ENCODE measurements at places on chromosomes 13 and 19.

DNA sequence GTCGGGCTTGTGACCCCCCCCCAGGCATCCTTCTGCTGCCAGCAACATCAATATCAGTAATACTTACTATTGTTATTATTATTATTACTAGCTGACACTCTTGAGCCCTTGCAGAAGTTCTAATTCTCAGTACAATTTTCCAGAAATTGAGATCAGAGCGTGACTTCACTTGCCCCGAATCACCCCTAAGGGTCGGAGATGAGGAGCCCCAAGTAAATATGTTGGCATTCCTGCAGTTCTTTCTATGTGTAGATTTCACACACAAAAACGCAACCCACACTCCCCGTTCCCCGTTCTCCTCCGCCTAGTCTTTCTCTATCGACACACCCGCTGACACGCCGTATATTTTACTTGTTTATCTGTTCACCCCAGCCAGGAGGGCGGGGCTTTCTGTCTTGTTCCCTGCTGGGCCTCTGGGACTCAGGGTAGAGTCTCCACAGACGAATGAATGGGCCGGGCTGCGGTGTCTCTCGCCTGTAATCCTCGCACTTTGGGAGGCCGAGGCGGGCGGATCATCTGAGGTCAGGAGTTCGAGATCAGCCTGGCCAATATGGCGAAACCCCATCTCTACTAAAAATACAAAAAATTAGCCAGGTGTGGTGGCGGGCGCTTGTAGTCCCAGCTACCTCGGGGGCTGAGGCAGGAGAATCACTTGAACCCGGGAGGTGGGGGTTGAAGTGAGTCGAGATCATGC is 14.7 kb downstream of the TLE5 start:
- no peak for DNase-seq

DNA sequence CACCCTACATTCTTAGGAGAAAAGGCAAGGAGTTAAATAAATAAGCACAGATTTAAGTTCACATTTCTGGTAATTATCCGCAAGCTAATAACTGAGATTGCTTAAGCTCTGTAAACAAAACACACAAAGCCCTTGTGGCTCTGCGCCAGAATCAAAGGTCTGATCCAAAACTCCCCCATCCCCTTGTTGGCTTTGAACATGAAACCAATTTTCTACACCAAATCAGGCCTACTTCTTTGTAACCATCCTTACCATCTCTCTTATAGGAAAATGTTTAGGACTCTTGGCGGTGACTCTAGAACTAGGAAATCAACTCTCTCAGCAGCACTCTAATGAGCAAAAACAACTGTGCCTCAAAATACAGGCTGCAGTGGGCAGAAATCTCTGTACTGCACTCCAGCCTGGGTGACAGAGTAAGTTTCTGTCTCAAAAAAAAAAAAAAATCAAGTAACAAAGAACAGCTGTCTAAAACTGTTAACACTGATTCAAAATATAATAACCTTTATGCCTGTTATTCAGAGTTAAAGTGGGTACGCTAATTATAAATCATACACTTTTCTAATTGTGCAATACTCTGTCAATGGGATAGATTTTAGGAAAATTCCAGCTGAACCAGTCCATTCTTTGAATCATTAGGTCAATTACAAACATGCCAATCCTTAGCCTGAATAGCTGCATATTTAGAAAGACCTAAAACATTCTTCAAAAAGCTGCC is 25.8 kb downstream of the ABCC4 start:
- no peak for DNase-seq

- DNase-seq, result no peak
Observed at GRCh38 chr19:41427647-41428480, 690 bp upstream of the B3GNT8 start.

DNA sequence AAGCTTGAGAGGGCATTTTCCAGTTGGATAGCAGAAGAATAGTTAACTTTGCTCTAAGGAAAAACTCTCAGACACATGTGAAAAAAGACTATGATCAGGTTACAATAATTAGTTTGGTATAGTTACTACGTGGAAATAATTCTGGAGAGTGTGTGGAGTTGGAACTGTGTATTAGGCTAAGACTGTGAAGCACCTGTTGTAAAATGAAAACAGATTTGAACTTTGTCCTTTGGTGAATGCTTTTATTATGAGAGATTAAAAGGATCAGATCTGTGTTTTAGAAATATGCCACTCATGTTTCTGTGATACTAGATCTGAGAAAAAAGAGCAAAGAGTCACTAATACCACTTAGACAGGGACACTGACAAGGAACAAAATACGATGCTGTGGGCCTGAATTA is 807.5 kb upstream of the ATXN8OS start:
- DNase-seq, result no peak

- no peak for DNase-seq
Observed at GRCh38 chr13:39765801-39766463, 110.5 kb downstream of the COG6 start.

DNA sequence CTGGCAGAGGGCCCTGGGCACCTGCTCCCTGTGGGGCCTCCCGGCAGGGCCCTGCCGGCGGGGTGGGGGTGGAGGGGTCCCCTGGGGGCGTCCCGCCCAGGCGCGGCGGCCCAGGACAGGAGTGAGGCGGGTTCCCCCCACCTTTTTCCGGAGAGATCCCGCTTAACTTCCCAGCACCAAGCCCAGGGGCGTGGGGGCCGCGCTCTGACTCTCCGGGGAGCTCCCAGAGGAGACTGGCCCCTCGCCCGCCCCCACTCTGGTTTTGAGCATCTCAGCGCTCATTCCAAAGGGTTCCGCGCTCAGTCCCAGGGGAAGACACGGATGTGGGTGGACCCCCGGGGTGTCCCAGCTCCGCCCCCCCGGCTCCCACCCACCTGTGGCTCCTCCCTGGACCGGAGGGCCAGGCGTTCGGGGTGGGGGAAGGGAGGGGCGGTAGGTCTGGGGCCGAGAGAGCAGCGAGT is 476 bp downstream of the C2CD4C start:
- DNase-seq, result no peak

DNA sequence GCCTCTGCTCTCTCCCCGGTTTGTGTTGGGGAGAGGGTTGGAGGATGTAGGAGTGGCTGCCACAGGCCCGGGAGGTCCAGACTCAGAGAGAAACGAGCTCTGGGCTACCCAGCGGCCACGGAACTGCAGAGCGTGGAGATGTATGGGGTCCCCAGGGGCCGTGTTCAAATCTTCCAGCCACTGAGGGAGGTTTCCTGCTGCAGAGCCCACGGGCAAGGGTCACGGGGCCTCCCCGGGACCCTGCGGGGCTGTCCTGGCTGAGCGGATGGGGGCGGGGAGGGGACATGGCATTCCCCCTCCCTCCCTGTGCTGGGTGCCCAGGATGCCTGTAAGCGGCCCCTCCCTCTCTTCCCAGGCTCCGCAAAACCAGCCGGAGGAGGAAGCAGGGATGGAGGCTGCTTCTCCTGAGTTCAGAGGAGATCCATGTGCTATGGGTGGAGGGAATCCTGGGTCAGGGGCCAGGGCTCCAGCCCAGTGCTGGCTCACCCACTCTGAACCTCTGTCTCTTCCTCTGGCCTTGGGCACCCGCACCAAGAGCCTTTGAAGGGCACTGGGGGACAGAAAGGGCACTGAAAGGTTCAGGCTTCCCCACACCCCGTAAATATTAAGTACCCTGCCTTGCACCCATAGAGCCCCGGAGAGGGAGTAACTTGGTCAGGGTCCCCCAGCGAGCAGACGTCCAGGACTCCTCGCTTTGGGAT is 22.6 kb downstream of the SMIM24 start:
- no peak for DNase-seq

GRCh38 chr13:106867249-106867648 is 299.3 kb upstream of the ARGLU1 start:
- DNase-seq, result no peak

GRCh38 chr13:65677906-65678305 is 1552.2 kb downstream of the PCDH9 start:
- no peak for DNase-seq

DNA sequence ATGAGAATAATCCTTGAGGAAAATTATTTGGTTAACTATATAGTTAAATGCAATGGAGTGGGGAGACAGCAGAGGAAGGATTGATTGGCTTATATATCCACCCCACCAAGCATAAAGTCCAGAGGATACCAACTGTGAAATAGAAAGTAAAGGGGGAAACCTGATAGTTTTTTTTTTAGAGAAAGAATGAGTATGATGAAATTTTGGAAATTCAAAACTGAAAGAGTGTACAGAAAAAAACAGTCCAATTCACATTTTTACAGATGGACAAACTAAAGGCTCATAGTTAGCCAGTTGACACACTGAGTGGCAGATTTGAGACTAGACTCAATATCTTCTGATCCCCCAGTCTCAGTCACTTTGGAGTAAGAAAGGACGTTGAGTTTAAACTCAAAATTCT is 51.1 kb downstream of the FNDC3A start:
- no peak for DNase-seq

GRCh38 chr19:19502808-19503602 is 12.3 kb downstream of the TSSK6 start:
- DNase-seq, result no peak

GRCh38 chr13:24443366-24443765 is 69.2 kb downstream of the PARP4 start:
- DNase-seq, result no peak

DNA sequence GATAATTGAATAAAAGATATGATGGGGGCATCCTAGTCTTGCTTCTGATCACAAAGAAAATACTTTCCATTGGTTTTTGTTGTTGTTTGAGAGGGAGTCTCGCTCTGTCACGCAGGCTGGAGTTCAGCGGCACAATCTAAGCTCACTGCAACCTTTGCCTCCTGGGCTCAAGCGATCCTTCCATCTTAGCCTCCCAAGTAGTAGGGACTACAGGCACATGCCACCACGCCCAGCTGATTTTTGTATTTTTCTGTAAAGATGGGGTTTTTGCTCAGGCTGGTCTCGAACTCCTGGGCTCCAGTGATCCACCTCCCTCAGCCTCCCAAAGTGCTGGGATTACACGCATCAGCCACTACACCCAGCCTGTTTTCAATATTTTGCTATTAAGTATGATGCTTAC is 17.1 kb upstream of the PSMC4 start:
- no peak for DNase-seq

GRCh38 chr19:45676851-45677263 is 8.8 kb downstream of the GIPR start:
- peak; percentile 66 for DNase-seq

DNA sequence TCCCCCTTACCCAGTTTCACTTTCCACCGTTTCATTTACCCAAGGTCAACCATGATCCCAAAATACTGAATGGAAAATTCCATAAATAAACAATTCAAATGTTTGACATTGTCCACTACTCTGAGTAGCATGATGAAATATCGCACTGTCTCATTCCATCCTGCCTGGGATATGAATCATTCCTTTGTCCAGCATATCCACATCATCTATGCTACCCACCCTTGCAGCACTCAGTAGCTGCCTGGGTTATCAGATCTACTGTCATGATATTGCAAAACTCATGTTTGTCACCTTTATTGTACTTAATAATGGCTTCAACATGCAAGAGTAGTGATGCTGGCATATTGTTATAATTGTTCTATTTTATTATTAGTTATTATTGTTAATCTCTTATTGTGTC is 263.9 kb upstream of the NBEA start:
- DNase-seq, result no peak

DNA sequence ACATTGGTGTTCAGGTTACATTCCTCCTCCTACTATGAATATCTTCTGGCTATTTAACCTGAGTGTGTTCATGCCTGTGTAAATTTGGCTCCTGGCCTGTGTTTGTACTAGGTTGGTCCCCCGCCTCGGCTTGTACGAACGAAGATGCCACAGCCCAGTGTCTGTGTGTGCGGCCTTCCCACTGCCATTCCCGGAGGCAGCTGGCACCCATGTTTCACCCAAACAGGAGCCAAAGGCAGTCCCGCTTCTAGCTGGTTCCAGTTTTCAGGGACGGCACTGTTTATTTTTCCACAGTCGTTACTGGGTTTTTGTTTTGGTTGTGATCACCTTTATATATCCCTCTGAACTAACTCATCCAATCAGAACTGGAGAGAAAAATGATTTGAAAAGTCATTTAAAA is 102.5 kb upstream of the ZNF536 start:
- DNase-seq, result no peak

DNA sequence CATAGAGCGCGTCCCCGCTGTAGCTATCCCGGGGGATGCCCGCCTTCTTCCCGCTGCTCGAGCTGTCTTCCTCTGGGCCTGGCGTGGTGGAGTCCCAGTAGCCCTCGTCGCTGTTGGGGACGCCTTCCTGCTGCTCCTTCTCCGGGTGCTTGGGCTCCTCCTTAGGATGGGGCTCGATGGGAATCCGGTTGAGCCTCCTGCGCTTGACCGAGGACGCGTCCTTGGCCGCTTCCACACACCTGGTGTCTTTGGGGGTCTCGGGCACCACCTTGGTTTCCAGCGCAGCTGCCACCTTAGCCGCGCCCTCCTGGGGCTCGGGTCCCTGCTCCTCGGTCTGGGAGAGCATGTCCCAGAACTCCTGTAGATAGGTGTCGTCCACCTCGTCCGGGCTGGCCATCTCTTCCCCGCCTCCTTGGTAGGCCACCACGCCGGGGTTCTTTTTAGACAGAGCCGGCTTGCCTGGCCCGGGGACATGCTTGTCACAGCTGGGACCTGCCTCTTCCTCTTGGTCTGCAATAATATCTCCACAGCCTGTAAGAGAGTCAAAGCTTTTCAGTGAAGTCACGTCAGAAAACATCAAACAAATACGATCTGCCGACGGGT is 2.0 kb downstream of the AMER2 start:
- no peak for DNase-seq

DNA sequence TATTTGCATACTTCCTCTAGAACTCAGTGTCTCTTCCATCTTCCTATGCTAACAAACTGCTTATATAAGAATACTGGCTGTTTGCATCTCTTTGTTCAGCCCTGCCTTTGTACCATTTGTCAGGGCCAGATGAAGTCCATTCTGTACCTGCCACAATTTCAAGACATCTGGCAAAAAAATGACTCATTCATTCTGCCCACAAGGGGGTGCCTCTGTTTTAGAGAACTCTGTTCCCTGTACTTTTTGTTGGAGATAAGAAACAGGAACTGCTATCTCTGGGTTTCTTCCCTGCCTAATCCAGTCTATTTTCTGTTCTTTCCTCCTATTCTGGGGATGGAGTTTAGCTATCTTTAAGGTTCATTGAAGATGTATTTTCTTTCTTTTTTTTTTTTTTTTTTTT is 23.0 kb downstream of the ZNF568 start:
- no peak for DNase-seq

DNA sequence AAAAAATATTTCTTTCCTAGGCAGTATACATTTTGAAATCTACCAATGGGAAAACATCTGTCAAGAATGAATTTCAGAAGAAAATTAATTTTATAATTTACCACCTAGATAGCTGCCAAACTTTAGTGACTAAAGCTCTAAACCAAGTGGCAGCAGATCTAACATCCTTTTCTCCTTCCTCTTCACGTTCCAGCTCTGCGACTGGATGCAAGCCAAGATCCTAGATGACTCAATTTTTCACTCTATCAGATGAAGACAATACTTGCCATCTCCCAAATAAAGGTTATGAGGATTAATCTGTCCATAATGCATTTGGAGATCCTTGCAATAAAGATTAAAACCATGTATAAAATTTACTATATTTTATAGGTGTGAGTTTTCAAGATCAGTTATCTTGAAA is 66.7 kb upstream of the MIR17HG start:
- DNase-seq, result no peak

GRCh38 chr13:85725433-85725832 is 73.8 kb downstream of the SLITRK6 start:
- no peak for DNase-seq

- no peak for DNase-seq
Observed at GRCh38 chr13:50359779-50360178, 344.5 kb downstream of the KCNRG start.
